PC-9 (cell line): ENCODE measurements at places on chromosomes 2 and 18. TPM values are rescaled to one million over a fixed set of nuclear protein-coding genes. Genes with fewer than 3 reads are reported as not detected.

DNA sequence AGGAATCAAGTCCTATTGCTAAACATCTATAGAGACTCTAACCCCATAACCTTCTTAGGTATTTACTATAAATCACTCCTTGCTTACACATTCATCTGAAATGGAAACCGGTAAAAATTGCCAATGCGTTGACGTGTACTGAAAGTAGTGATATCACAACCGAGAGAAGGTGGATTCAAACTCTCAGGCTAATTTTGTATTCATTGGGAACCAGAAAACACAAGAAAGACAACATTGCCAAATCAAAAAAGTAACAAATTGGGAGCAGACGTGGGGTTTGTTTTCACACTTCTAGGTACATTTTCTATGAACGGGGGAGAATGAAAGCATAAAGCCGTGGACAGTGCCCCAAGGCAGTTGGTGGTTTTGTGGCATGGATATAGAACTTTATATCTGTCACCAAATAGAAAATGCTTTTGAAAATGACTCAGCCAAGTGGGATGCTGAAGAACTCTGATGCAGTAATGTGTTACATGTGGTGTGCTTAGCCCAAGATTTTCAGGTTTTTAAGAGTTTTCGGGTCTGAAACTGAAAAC, 155.1 kb upstream of the RASGRP3 start:
- no peak overlapping the region for H3K4me3 ChIP-seq
- DNase-seq = no peak
- no peak overlapping the region for H3K27ac ChIP-seq
- H3K27me3 ChIP-seq = no peaks in the 10 kb centered on the region

DNA sequence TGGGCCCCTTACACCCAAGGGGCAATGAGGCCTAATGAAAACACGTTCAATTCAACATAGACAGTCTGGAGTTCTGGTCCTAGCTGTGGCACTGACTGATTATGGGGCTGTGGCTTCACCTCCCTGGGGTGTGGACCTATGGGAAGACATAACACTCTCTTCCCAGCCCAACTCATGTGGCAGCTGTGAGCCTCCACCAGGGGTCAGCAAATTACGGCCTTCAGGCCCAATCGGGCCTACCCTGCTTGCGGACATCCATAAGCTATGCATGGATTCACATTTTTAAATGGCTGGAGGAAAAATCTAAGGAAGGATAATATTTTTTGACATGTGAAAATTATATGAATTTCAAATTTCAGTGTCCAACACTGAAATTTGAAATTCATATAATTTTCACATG, 101.3 kb downstream of the LOXHD1 start:
- H3K4me3 ChIP-seq = no peak overlapping the region
- H3K36me3 ChIP-seq = no peaks in the 10 kb centered on the region
- no peak overlapping the region for H3K27ac ChIP-seq
- no peaks in the 10 kb centered on the region for H3K4me1 ChIP-seq

GRCh38 chr18:23094411-23095190, 40.7 kb upstream of the CABLES1 start:
- DNase-seq = no peak
- H3K27ac ChIP-seq = no peak overlapping the region
- no peak overlapping the region for H3K4me3 ChIP-seq
- no peaks in the 10 kb centered on the region for H3K27me3 ChIP-seq

DNA sequence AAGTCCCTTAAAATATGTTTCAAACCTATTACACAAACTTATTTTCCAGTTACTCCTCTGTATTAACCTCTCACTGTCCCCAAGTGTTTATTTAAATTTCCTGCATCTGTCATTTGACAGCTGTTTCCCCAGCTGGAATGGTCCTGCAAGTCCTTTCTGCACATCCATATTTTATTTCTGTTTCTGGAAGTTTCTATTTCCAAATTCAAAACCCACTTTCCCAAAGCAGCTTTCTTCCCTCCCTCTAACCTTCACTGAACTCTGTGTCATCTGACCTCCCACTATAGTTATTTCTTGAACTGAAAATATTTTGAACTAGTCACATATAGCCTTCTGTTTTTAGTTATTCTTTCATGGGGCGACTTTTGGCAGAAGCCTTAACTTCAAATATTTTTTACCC, 459.4 kb upstream of the MC4R start:
- H3K36me3 ChIP-seq = no peaks in the 10 kb centered on the region
- DNase-seq = no peak
- H3K27ac ChIP-seq = no peak overlapping the region
- no peaks in the 10 kb centered on the region for H3K4me1 ChIP-seq

Gene SLC30A3
- total RNA-seq = 1.5 and 2.3 TPM in 2 replicates

Gene ACKR3
- total RNA-seq = 19.6 and 20.3 TPM in 2 replicates

GRCh38 chr2:54755641-54756326, 32.3 kb downstream of the EML6 start:
- H3K4me3 ChIP-seq = no peak overlapping the region
- no peak overlapping the region for H3K27ac ChIP-seq
- H3K27me3 ChIP-seq = no peaks in the 10 kb centered on the region
- H3K36me3 ChIP-seq = no peaks in the 10 kb centered on the region
- H3K4me1 ChIP-seq = 0 out of 2 replicates have a peak, but pooled peaks cover 8% of the 10 kb centered on the region

DNA sequence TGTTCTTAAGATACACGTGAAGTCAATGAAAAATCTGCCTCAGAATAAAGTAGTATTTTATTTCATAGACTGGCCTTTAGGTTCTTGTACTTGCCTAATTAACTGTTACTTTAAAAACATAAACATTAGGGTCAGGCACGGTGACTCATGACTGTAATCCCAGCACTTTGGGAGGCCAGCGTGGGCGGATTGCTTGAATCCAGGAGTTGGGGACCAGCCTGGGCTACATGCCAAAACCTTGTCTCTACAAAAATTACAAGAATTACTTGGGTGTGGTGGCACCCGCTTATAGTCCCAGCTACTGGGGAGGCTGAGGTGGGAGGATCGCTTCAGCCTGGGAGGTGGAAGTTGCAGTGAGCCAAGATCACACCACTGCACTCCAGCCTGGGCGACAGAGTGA, 16.0 kb upstream of the SNORC start:
- peak overlapping the region; percentile 97 for H3K27ac ChIP-seq
- no peak overlapping the region for H3K4me3 ChIP-seq
- peaks cover 53% of the 10 kb centered on the region for H3K4me1 ChIP-seq
- DNase-seq = peak; percentile 89

Gene VWA3B
- not detected in 2 replicates for total RNA-seq

DNA sequence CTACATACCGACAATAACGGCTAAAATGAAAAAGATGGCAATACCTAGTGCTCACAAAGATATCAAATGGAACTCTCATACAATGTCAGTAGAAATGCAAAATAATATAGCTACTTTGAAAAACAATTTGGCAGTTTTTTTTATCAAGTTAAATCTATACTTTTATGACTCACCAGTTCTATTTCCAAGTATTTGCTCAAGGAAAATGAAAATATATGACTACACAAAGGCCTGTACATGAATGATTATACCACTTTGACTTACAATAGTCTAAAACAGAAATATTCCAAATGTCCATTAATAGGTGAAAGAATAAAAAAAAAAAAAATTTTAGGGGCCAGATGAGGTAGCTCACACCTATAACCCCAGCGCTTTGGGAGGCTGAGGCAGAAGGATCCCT, 219.8 kb downstream of the ZRANB3 start:
- H3K4me3 ChIP-seq = no peak overlapping the region
- H3K27ac ChIP-seq = no peak overlapping the region
- DNase-seq = no peak

- H3K4me1 ChIP-seq = peaks cover 43% of the 10 kb centered on the region
- H3K27ac ChIP-seq = 0 out of 2 replicates have a peak overlapping the region, but pooled peaks have one; percentile 78
- no peak for DNase-seq
- H3K4me3 ChIP-seq = no peak overlapping the region
- H3K27me3 ChIP-seq = no peaks in the 10 kb centered on the region
These were observed 64.4 kb upstream of the FOSL2 start for GRCh38 chr2:28327956-28328922.
